ENCODE measurements at places on chromosomes 12 and 14.

DNA sequence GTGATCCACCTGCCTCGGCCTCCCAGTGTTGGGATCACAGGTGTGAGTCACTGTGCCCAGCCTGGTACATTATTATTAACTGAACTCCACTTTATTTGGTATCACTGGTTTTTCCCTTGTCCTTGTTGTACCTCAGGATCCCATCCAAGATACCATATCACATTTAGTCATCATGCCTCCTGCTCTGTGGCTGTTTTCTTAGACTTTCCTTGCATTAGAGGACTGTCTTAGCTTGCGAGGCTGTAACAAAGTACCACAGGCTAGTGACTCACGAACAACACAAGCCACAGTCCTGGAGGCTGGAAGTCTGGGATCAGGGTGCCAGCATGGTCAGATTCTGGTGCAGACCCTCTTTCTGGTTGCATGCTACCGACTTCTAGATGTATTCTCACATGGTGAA is 12.2 kb downstream of the KLC1 start:
- DNase-seq = no peak

GRCh38 chr12:49274396-49275069 is 9.7 kb downstream of the TUBA1C start:
- DNase-seq = no peak

GRCh38 chr14:74573421-74574089 is 38.5 kb downstream of the LTBP2 start:
- no peak for DNase-seq

- DNase-seq = no peak
Measured at GRCh38 chr14:55241673-55242072, 29.5 kb upstream of the FBXO34 start.

- DNase-seq = no peak
Measured at GRCh38 chr12:63457857-63458256, 210.4 kb downstream of the DPY19L2 start.
